ENCODE measurements at places on chromosomes 7 and 10. TPM values are rescaled to one million over a fixed set of nuclear protein-coding genes. Genes with fewer than 3 reads are reported as not detected.

- no peak for DNase-seq
These were observed 591.6 kb downstream of the LRMDA start for GRCh38 chr10:76023007-76023406.

- no peak for DNase-seq
These were observed 102.4 kb downstream of the ICA1 start for GRCh38 chr7:8159595-8159994.

DNA sequence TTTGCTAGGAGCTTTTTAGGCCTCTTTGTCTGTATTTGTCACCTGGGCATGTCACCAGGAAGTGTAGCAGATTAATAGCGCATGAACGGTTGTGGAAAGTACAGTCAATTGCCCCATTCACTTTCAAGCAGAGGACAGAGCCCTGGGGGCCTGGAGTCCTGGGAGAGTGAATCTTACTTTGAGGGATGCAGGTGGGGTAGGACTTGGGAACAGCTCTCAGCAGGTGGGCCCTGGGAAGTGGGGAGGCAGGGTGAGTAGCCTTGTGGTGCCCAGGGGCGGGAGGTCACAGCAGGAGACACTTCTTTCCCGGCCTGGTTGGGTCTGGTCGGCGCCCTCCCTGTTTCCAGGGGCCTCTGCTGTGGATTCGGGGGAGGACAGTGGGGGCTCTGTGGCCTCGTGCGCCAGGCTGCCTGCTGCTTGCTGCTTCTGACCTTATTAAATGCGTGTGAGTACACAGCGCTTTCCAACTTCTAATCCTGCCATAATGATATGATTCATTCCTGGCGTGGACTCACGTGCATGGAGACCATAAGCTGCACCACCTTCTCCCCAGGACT, 51.6 kb upstream of the AQP1 start:
- no peak for DNase-seq

Gene BMPR1A
- total RNA-seq: 40.0 TPM

Gene SP4
- total RNA-seq: 7.7 TPM

Gene OR2A1
- not detected for total RNA-seq

All from adrenal gland (tissue), 19 donors.